ENCODE measurements at places on chromosomes 16 and 17.
A peak's percentile ranks its signal among the peaks of the same experiment; 100 is the strongest.

GRCh38 chr17:76700617-76701470 is 9.9 kb downstream of the MXRA7 start:
- peak; percentile 42 for DNase-seq

GRCh38 chr17:79022507-79022991 is 1.4 kb upstream of the C1QTNF1 start:
- no peak for DNase-seq

GRCh38 chr17:42378959-42379594 is 9.2 kb downstream of the STAT3 start:
- DNase-seq: no peak

GRCh38 chr17:49121696-49122292 is 10.8 kb upstream of the B4GALNT2 start:
- DNase-seq: no peak

DNA sequence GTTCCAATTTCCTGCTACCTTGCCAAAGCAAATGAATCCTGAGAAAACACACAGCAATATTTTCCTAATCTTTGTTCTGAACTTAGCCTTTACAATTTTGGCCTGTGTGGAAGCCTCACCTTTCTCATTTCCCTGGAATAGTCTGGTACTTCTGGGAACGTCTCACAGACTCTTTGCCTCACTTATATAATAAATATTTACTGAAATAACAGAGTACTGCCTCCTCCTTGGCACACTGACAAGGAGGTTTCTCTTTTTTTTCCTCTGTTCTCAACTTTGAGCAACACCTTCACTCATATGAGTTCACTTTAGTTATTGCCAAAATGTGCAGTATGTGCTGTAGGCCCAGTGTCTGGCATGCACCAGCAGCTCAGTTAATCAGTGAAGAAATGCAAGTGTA is 37.3 kb downstream of the HSD17B2 start:
- DNase-seq: no peak

Measured in MV-4-11 (cell line).